ENCODE measurements at places on chromosomes 13 and 19. TPM values are rescaled to one million over a fixed set of nuclear protein-coding genes. Genes with fewer than 3 reads are reported as not detected.

GRCh38 chr13:53545340-53545941 is 516.8 kb downstream of the OLFM4 start:
- no peak for DNase-seq

DNA sequence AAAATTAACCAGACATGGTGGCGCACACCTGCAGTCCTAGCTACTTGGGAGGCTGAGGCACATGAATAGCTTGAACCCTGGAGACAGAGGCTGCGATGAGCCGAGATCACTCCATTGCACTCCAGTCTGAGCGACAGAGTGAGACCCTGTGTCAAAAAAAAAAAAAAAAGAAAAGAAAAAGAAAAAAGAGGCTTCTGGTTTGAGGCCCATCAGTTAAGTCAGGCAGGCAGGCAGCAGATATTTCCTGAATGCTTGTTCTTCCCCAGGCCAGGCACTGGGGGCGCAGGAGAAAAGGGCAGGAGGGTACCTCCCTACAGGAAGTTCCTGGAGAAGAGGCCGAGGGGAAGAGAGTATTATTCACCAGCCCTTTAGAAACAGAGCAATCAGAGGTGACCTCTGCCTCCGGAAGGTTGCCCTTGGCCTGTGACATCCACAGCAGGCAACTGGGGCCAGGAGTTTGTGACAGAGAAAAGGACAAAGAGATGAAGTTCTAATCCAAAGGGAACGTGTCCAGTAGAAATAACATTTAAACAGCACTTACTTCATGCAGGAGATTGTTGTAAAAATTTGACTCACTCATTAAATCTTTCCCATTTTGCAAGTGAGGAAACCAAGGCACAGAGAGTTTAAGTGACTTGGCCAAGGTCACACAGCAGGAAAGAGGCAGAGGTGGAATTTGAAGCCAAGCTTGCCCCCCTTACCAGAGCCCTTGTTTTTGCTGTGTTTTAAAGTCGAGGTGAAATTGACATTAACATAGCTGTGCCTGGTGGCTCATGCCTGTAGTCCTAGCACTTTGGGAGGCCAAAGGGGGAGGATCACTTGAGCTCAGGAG is 4.3 kb upstream of the RLN3 start:
- no peak for DNase-seq

DNA sequence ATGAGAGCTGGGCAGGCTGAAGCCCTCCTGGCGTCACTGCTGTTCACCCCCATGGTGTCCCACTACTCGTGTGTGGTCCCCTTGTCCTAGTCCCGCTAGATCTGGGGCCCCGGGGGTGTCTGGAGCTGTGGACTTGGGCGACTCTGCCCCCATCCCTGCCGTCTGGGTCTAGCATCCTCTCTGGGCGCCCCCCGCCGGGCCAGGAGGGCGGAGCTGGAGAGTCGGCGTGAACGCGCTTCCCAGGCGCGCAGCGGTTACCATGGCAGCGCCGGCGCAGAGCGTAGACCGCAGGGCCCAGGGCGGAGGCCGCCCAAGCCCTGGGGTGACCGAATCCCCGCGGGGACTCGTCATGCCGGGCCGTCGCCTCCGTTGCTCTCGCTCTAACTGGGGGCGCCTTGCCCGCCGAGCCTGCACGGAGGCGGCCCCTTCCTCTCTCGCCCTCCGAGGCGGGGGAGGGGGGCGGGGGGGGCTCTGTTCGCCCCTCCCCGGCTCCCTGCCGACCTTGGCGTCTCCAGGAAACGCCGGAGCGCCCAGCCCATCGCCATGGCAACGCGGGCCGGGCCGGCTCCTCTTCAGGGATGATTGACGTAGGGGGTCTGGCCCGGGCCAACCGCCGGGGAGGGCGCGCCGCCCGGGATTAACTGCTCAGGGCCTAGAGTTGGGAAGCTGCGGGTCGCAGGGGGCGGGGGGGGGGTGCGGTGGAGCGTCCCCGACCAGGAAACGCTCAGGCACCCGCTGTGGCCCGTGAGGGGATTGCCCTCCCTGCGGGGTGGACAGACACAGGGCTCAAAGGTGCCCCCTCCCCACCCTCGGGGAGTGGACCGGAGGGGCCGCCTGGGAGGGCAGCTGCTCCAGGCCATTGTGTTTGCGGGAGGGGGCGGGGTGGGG is 8.9 kb downstream of the ISYNA1 start:
- DNase-seq = no peak

GRCh38 chr19:54063350-54064116 is at the start of gene VSTM1:
Gene VSTM1 (minus strand): TSS chr19:54063897. CDS start chr19:54063777, 120 bp downstream.
- no peak for DNase-seq

Gene NCR1
- total RNA-seq = not detected

Gene NLRP5
- total RNA-seq = not detected

Gene ZNF486
- total RNA-seq = 8.3 TPM

Data from pulmonary artery endothelial cell (primary cell).